ENCODE measurements at places on chromosomes 12 and 14.

DNA sequence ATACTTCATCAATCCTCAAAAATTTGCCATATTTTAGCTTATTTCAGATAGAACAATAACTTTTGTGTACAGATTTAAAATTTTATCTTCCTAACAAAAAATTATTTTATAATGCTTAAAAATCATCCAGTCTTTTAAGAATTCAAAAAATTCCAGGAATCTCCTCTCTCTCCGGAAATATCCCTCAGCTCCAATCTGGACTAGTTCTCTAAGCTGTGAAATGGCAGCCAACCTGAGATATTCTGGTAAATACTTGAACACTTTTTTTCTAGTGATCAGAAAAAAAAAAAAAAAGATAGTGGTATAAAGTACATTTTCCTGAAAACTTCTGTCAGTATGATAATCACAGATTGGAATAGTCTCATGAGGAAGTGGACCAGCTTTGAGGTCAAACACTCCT, 57.6 kb downstream of the SSPN start:
- DNase-seq: no peak

DNA sequence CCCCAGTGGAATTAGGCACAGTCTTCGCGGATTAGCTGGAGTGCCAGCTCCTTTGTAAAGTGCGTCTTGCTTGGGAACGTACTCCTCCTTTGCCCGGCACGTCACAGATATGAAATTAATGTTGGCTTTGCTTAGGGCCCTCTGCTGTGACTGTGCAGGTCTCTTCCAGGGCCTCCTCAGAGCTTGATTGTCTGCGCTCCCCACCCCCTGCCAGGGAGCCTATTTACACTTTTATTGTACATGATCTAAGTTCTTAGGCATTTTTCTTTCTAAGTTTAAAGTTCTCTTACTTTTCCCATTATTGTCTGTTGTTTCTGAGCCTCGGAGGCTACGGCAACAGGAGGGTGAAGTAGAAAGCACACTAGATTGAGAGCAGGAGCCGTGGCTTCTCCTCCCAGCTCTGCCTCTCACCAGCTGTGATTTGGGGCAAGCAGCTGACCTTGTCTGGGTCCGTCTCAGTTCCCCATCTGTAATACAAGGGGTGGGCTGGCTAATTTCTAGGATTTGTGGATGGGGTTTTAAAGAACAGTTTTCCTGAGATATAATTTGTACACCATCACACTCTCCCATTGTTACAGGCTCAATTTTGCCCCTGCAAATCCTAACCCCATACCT, 81.8 kb downstream of the TSPAN9 start:
- peak; percentile 68 for DNase-seq

DNA sequence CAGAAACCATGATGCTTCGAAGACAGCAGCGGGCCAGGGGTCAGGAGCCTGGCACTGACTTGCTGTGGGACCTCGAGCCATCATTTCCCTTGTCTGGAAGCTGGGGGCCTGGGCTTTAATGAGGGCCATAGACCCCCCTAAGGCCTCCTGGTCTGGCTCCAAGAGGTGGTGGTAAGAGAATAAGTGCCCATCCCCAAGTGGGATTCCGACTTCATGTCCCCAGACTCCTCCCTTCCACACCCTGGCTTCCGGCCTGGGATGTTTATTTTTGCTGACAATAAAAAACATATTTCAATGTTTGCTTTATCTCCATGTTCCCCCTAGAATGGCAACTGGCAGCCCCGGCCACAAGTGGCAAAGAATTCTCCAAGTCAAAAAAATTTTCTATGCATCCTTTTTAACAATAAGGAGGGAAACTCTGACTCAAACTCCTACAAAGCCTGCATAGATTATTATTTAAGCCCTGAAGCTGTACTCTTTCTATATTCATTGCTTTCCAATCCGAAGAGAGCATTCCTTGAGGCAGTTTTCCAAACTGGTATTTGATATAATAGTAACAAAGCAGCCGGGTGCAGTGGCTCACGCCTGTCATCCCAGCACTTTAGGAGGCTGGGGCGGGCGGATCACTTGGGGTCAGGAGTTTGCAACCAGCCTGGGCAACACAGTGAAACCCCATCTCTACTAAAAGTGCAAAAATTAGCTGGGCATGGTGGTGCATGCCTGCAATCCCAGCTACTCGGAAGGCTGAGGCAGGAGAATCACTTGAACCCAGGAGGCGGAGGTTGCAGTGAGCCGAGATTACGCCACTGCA, 84.0 kb downstream of the ITPK1 start:
- no peak for DNase-seq

DNA sequence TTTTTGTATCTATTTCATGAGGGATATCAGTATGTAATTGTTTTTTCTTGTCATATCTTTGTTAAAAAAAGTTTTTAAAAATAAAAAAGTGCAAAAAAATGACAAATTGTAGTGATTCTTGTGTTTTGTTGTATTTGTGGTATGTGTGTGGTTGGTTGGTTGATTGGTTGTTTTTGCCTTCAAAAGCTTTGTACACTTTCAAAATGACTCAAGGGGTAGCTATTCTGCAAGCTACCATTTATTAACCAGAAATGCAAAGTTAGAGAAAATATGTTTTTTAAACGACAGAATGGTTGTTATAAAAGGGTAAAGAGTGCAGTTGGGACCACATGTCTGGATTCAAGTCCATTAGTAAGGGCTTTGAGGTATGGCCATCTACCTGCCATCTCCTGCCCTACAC, 119.3 kb downstream of the SLC35F4 start:
- no peak for DNase-seq

DNA sequence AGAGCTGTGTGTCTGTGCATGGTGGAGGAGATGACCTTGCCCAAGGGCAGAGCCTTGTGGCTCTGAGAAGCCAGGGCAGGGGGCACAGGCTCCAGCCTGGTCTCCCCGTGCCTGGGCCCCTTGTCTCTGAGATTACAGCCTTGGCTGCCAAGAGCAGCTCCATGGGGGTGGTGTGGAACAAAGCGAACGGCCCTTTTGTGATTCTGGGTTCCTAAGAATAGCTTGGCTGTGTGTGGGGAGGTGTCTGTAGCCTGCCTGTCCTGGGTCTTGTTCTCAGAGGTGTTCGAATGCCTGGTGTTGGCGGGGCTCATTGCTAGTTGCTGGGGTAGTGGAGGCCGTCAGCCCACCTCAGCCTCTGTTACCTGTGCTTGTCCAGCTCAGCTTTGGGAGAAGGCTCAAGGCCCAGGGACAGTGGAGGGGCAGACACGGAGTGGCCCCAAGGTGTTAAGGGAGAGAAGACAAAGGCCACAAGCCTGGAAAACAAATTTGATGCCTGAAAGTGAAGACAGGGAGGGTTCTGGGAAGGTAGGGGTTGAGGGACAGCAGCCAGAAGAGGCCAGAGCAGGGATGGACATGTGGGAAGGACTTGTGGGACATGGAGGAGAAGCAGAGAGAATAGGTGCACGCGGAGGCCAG, 7.4 kb upstream of the MYH7 start:
- DNase-seq: no peak

- peak; percentile 60 for DNase-seq
Observed at GRCh38 chr14:75434138-75434889, 6.5 kb downstream of the JDP2 start.

DNA sequence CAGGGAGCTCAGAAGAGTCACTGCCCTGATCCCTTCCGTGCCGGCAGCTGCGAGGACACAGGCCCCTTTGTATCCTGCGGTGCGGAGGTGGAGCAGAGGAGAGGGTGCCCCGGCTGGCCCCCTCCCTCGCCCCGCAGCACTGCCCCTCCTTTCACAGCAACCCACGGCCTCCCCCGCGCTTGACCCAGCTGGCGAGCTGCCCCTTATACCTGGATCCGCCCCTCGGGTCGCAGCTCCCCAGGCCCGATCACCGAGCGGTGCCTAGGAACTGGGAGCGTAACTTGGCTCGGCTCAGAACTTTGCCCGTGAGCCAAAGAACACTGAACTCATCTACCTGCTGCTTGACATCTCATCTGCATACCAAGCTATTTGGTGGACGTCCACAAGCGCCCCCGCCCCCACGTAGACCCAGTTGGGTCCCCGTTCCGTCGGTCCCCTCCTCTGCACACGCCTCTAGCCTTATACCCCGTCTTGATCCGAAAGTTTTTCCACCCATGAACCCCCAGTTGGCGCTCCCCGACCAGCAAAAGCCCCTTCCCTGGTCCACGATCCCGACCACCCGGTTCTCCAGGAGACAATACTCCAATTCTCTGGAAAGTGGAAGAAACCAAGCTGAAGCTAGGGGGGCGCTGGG, 697 bp upstream of the DNAJC14 start:
- DNase-seq: no peak

- DNase-seq: peak; percentile 15
Observed at GRCh38 chr12:112353393-112353792, 28.8 kb downstream of the HECTD4 start.

DNA sequence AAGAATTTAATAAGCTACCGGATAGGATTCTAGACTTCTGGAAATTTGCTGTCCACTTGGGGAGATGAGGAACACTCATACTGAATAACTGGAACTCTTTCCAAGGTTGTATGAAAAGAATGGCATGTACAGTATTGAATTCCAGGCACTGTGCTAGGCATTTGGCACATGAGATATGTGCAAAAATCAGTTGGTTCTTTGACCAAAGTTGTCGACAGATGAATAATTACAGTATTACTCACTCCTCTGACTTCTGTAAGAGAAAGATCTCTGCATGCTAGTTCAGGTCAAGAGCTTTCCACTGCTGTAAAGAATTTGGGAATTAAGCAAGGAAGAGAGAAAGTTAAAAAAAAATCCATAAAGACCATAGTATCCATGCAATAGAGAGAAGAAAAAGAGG, 764.7 kb downstream of the BCL11B start:
- DNase-seq: peak; percentile 51

DNA sequence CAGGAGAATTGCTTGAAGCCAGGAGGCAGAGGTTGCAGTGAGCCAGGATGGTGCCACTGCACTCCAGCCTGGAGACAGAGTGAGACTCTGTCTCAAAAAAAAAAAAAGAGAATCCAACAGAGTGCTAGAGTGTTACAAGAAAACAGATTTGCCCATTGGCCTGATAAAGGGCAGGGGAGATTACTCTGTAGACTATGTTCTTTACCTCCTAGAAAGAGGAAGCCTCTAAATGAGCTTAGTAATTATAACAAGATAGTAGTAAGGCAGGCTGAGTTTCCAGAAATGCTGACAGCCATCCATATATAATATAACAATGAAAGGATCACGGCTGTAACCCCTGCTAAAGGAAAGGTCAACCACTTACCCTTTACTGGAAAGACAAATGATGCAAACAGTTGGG, 24.4 kb downstream of the AK7 start:
- DNase-seq: no peak

DNA sequence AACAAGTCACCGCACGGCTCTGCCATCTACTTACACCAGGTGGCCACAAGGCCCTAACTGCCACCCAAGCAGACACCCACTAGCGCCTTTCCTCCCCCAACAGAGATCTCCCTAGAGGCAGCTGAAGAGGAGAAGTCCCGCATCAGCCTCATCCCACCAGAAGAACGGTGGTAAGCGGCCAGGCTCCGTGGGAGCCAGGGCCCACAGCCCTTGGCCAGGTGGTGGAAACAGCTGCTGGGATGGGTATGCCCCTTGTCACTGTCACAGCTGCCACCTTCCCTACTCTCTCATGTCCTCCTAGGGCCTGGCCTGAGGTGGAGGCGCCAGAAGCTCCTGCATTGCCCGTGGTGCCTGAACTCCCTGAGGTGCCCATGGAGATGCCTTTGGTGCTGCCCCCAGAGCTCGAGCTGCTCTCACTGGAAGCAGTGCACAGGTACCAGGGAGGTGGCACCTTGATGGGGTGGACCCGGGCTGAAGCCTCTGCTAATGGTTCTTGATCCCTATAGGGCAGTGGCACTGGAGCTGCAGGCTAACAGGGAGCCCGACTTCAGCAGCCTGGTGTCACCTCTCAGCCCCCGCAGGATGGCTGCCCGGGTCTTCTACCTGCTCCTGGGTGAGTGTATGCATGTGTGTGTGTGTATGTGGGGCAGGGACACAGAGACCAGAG, 7.5 kb downstream of the REC8 start:
- no peak for DNase-seq

- peak; percentile 38 for DNase-seq
Observed at GRCh38 chr12:128449146-128449894, 182.3 kb downstream of the TMEM132C start.

GRCh38 chr14:50262865-50263264, 31.5 kb upstream of the SOS2 start:
- DNase-seq: no peak

- peak; percentile 33 for DNase-seq
Observed at GRCh38 chr12:107320929-107321631, 227.7 kb upstream of the CRY1 start.

DNA sequence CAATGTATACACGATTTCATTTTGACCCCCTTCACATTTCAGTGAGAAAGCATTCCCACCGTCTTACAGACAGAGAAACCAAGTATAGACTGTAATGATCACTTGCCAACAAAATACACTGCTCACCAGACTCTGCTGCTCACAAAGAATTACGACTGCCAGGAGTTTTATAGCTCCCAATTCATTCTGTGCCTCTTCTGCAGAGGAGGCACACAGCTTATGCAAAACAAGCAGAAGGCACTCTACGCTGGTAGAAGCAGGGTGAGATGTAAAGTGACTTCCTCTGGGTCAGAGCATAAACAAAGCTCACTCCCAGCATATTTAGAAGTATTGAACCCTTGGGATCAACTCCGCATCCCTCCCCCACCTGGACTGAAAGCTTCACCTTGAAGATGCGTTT, 14.6 kb downstream of the SPTB start:
- no peak for DNase-seq

DNA sequence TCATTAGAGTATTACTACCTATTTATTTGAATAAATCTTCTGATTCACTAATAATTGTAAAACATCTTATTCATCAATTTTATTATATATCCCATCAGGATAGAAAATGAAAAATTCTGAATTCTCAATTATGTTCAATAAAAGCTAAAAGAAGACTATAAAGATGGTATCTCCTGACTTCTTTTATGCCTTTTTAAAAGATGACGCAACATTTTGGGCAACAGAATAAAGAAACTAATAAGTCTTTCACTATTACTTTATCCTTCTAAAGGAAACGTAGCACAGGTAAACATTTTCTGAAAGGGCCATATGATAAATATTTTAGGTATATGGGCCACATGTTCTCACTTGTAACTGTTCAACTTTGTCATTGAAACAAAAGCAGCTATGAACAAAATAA, 10.1 kb upstream of the ATXN7L3B start:
- no peak for DNase-seq

- DNase-seq: no peak
Observed at GRCh38 chr14:104384776-104385071, 194.8 kb upstream of the C14orf180 start.

- peak; percentile 92 for DNase-seq
Observed at GRCh38 chr12:53452159-53453077, 516 bp downstream of the PCBP2 start.

DNA sequence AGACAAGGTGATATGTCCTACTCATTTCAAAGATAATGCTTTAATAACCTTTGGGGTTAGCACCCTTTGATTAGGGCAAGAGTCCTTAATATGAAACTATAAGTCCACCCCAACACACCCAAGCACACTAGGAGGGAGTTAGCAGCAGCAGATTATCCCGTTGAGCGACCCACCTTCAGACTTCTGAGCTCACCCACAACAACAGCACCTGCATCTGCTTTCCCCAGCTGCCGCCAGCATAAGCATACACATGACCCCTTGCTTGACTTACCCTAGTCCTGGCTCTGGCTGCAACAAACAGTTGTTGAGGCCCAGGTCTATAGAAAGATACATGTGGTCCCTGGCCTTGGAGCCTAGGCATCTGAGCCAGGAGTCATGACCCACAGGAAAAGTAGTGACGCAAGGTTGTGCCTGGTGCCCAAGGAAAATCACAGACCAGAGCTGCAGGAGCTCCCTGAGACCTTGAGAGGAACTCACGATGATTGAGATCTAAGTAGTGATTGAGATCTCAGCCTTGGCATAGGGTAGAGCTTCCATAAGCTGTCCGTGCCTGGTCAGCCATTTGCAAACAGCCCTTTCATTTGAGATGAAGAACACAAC, 19.0 kb downstream of the ZDHHC22 start:
- DNase-seq: no peak

GRCh38 chr14:70237710-70238109, 49.0 kb upstream of the SLC8A3 start:
- no peak for DNase-seq
